ENCODE measurements at places on chromosomes 3 and 15. TPM values are rescaled to one million over a fixed set of nuclear protein-coding genes. Genes with fewer than 3 reads are reported as not detected.

The SV2B gene
- total RNA-seq: 3.1 TPM

The BLM gene
- 4.7 TPM for total RNA-seq

The CEMIP gene
- 0.93 TPM for total RNA-seq

The CFAP100 gene
- not detected for total RNA-seq

The IQCH gene
- 1.6 TPM for total RNA-seq

The SFMBT1 gene
- 7.3 TPM for total RNA-seq

- DNase-seq: no peak
- no peak overlapping the region for H3K27ac ChIP-seq
- H3K4me3 ChIP-seq: no peak overlapping the region
- H3K4me1 ChIP-seq: no peaks in the 10 kb centered on the region
- no peaks in the 10 kb centered on the region for H3K36me3 ChIP-seq
Measured at GRCh38 chr3:159074756-159075701, 273.2 kb downstream of the MFSD1 start.

DNA sequence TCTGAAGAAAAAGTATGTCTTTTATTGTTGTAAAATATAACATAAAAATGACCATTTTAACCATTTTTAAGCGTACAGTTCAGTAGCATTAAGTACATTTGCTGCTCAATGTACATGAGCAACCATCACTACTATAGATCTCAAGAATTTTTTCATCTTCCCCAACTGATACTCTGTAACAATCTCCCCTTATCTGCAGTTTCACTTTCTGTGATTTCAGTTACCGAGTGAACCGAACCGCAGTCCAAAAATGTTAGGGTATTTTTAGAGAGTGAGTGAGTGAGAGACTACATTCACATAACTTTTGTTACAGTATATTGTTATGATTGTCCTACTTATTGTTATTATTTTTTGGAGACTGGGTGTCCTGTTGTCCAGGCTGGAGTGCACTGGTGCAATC is 9.0 kb upstream of the SLC25A26 start:
- no peaks in the 10 kb centered on the region for H3K4me1 ChIP-seq
- H3K4me3 ChIP-seq: no peak overlapping the region
- no peak overlapping the region for H3K27ac ChIP-seq

DNA sequence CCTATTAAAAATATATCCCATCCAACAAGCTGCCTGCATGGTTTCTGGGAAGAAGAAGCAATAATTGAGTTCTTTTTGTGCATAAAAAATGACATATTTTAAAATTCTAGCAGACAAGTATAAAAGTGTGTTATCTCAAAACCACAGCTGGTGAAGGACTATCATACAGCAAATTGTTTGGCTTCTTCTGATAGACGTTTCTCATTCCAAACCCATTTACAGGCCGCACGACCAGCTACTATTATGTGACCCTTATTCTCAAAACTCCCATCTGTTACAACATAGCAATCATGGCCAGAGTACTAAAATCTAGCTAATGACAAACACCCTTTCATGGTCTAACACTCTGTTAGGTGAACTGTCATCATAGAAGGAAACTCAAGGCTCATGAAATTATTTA is 21.7 kb downstream of the ETFA start:
- peaks cover 19% of the 10 kb centered on the region for H3K36me3 ChIP-seq
- H3K27me3 ChIP-seq: no peaks in the 10 kb centered on the region
- no peaks in the 10 kb centered on the region for H3K4me1 ChIP-seq
- no peak overlapping the region for H3K4me3 ChIP-seq

GRCh38 chr3:155326901-155327300 is 33.4 kb upstream of the STRIT1 start:
- H3K27ac ChIP-seq: no peak overlapping the region
- DNase-seq: no peak
- no peak overlapping the region for H3K4me3 ChIP-seq
- no peaks in the 10 kb centered on the region for H3K27me3 ChIP-seq

GRCh38 chr15:55588070-55588814 is at the start of gene PYGO1:
PYGO1 (minus strand) TSS chr15:55588345; CDS start chr15:55587883, 462 bp downstream.
- H3K4me3 ChIP-seq: peak within 1 kb of the TSS; percentile 72
- peak within 1 kb of the TSS; percentile 94 for H3K27ac ChIP-seq
- no peaks in the 10 kb centered on the region for H3K36me3 ChIP-seq
- H3K4me1 ChIP-seq: peaks cover 14% of the 10 kb centered on the region

GRCh38 chr3:185920184-185920583 is 17.6 kb downstream of the TRA2B start:
- H3K4me1 ChIP-seq: no peaks in the 10 kb centered on the region
- peaks cover 65% of the 10 kb centered on the region for H3K36me3 ChIP-seq
- no peak for DNase-seq

All from muscle of leg (tissue), 16 donors.